ENCODE measurements at places on chromosomes 16 and 17. TPM values are rescaled to one million over a fixed set of nuclear protein-coding genes. Genes with fewer than 3 reads are reported as not detected.

The DNAH9 gene
- total RNA-seq = not detected

The OGFOD1 gene
- 69.5 TPM for total RNA-seq

The TEX19 gene
- total RNA-seq = 1.4 TPM

The DNAAF8 gene
- total RNA-seq = not detected

The TBC1D3E gene
- not detected for total RNA-seq

The KRT39 gene
- not detected for total RNA-seq

The GPR139 gene
- not detected for total RNA-seq

The HAS3 gene
- total RNA-seq = 0.38 TPM

The TMEM238L gene
- not detected for total RNA-seq

The KRT20 gene
- 0.44 TPM for total RNA-seq

The HOXB6 gene
- total RNA-seq = 14.2 TPM

The LGALS9B gene
- total RNA-seq = not detected

The RAP1GAP2 gene
- total RNA-seq = 0.60 TPM

The ELAC2 gene
- 71.4 TPM for total RNA-seq

The RSAD1 gene
- 41.9 TPM for total RNA-seq

The MYO15A gene
- total RNA-seq = 0.18 TPM

The EVPLL gene
- not detected for total RNA-seq

The OR1D5 gene
- not detected for total RNA-seq

The KRT31 gene
- total RNA-seq = not detected

The TP53TG3F gene
- total RNA-seq = 0.84 TPM

The ZNF19 gene
- 1.6 TPM for total RNA-seq

The RAB37 gene
- not detected for total RNA-seq

The MYH11 gene
- total RNA-seq = 0.78 TPM

The MYH2 gene
- total RNA-seq = not detected

The KRT12 gene
- 1.9 TPM for total RNA-seq

The PLD6 gene
- total RNA-seq = 12.5 TPM

The MPP2 gene
- total RNA-seq = 0.45 TPM

The KCNH6 gene
- total RNA-seq = not detected

The PRKCA gene
- total RNA-seq = 30.4 TPM

The KRTAP9-2 gene
- total RNA-seq = not detected

The TBC1D28 gene
- not detected for total RNA-seq

The GPR179 gene
- total RNA-seq = not detected

The STH gene
- total RNA-seq = not detected

The CHST5 gene
- 0.20 TPM for total RNA-seq

The ACOX1 gene
- 24.1 TPM for total RNA-seq

The GRAP gene
- 0.27 TPM for total RNA-seq

The CRISPLD2 gene
- total RNA-seq = 0.22 TPM

The NT5M gene
- 10.1 TPM for total RNA-seq

The MT1H gene
- not detected for total RNA-seq

The CCDC200 gene
- not detected for total RNA-seq

The SLC4A1 gene
- 0.84 TPM for total RNA-seq

The CACNG4 gene
- 0.07 TPM for total RNA-seq

The FASN gene
- 605 TPM for total RNA-seq

The MYH8 gene
- not detected for total RNA-seq

The FXR2 gene
- 29.9 TPM for total RNA-seq

The CNGB1 gene
- total RNA-seq = not detected

The EZH1 gene
- total RNA-seq = 23.8 TPM

The TRIM16 gene
- total RNA-seq = 8.2 TPM

The CLEC3A gene
- total RNA-seq = not detected

The APOH gene
- total RNA-seq = 1.1 TPM

The TNK1 gene
- 5.5 TPM for total RNA-seq

All from K562 (cell line).